ENCODE measurements at places on chromosomes 3 and 15. TPM values are rescaled to one million over a fixed set of nuclear protein-coding genes. Genes with fewer than 3 reads are reported as not detected.

The ADGRG7 gene
- total RNA-seq: not detected

The GSK3B gene
- 49.0 TPM for total RNA-seq

The PSMD6 gene
- total RNA-seq: 69.2 TPM

The MUSTN1 gene
- total RNA-seq: 2.5 TPM

The PLA2G4E gene
- not detected for total RNA-seq

DNA sequence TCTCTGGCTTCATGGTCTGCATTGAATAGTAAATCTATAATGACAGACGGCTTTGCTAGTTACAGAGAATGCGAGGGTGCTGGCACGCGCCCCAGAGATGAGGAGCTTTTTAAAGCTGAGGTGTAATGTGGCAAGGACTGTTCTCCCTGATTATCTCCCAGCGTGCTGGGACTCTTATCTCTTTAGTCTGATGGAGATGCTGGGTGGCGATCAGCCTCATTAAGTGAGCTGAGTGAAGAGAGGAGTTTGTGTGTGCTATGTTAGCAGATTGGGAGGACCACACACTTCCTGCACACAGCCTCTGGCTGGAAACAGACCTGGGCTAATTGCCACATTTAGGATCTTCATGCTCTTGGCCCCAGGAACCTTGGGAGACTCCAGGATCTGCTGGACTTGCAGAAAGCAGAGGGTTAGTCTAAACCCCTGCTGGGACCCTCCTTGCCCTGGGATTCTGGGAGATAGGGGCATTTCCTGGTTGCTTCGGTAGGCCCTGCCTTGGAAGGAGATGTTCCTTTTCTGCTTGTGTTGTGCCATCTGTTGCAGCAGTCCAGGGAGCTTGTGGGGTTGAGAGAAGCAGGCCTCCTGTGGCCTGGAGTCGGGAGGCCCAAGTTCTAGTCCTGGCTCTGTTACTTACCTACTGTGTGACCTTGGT lies 15.0 kb downstream of the PDIA5 start:
- DNase-seq: no peak
- no peaks in the 10 kb centered on the region for H3K36me3 ChIP-seq
- H3K27me3 ChIP-seq: no peaks in the 10 kb centered on the region
- H3K4me3 ChIP-seq: no peak overlapping the region

DNA sequence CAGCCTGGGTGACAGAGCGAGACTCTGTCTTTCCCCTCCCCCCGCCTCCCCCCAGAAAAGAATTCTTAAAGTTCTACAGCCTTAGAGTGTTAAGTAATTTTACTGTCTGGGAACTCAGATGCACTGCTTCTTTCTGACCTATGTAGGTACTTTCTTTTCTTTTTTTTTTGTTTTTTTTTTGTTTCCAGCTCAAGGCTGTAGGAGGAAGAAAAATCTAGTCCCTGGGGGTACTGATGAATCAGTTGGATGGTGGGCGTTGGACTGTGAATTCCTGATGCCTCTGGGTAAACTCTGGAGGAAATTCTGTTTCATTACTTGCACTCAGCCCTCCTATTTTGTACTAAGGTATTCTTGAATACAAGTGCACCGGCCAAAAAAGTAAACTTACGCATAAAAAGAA lies 10.8 kb downstream of the GHRL start:
- H3K27me3 ChIP-seq: no peaks in the 10 kb centered on the region
- H3K4me1 ChIP-seq: no peaks in the 10 kb centered on the region
- no peak overlapping the region for H3K4me3 ChIP-seq

- peaks cover 10% of the 10 kb centered on the region for H3K27me3 ChIP-seq
- no peak overlapping the region for H3K27ac ChIP-seq
- no peak overlapping the region for H3K4me3 ChIP-seq
- DNase-seq: no peak
- H3K4me1 ChIP-seq: no peaks in the 10 kb centered on the region
Observed at GRCh38 chr15:97750060-97750459, 210.4 kb upstream of the ARRDC4 start.

GRCh38 chr3:114408736-114409670 lies 115.2 kb downstream of the TIGIT start:
- no peak overlapping the region for H3K27ac ChIP-seq
- H3K4me3 ChIP-seq: no peak overlapping the region
- H3K4me1 ChIP-seq: peaks cover 33% of the 10 kb centered on the region
- H3K27me3 ChIP-seq: no peaks in the 10 kb centered on the region

GRCh38 chr3:158780766-158781165 lies 21.1 kb upstream of the MFSD1 start:
- H3K27me3 ChIP-seq: no peaks in the 10 kb centered on the region
- DNase-seq: no peak
- no peaks in the 10 kb centered on the region for H3K36me3 ChIP-seq

GRCh38 chr3:185207931-185208746 lies 45.7 kb downstream of the EHHADH start:
- no peak overlapping the region for H3K4me3 ChIP-seq
- H3K36me3 ChIP-seq: no peaks in the 10 kb centered on the region
- H3K4me1 ChIP-seq: no peaks in the 10 kb centered on the region

DNA sequence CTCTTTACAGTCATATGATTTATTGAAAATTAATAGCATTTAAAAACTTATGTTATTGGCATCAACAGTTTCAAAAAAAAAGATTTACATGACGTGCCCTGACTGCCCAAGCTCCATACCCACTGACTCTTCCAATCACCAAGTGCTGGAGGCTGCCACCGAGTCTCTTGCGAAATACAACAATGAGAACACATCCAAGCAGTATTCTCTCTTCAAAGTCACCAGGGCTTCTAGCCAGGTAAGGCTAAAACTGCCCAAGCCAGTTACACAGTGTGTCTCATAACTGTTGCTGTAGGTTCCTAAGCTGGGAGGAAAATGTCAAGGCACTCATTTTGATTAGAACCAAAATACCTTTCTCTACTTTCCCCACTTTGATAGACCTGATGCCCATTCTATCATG lies 4.5 kb downstream of the FETUB start:
- no peak for DNase-seq
- no peak overlapping the region for H3K4me3 ChIP-seq
- H3K4me1 ChIP-seq: no peaks in the 10 kb centered on the region
- H3K27me3 ChIP-seq: no peaks in the 10 kb centered on the region
- H3K27ac ChIP-seq: no peak overlapping the region
- H3K36me3 ChIP-seq: no peaks in the 10 kb centered on the region

DNA sequence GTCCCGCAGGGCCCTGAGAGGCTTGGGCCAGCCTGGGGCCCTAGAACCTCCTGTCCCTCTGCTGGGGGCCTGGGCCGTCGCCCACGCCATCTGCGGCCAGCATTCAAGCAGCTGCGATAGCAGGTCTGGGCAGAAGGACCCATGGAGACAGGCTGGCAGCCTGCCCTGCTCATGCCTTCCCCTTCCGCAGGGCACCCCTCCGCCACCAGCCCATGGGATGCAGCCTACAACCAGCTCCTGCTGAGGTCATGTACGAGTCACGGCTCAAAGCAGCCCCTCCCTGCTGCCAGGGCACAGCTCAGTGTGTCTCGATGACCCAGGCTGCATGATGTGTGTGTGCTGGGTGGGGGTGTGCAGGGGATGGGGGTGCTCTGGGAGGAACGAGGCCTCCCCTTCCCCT lies 27.8 kb downstream of the DUSP7 start:
- no peaks in the 10 kb centered on the region for H3K27me3 ChIP-seq
- H3K4me3 ChIP-seq: no peak overlapping the region
- no peak overlapping the region for H3K27ac ChIP-seq
- no peaks in the 10 kb centered on the region for H3K36me3 ChIP-seq

DNA sequence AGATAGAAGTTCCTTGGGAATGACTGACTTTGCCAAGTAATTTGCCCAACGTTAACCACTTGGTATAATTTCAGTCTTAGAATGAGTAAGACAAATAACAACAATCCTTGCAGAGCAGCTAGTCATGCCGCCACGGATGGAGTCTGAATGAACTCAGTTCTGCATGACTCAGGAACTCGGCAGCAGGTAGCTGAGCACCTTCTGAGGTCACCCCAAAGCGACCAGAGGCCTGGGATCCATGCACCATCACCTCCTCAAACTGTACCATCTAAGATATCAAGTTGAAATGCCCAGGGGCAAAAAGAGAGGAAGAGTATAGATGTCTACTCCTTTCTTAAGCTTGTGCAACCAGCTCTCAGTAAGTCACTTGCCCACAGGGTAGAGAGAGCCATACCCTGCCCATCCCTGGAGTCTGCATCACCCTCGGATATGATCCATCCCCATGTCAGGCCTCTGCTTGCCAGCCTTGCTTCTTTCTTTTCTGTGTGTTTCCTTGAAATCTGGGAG lies 8.5 kb upstream of the CDCP1 start:
- H3K4me1 ChIP-seq: no peaks in the 10 kb centered on the region
- H3K4me3 ChIP-seq: no peak overlapping the region
- no peak overlapping the region for H3K27ac ChIP-seq
- peak; percentile 39 for DNase-seq
- no peaks in the 10 kb centered on the region for H3K36me3 ChIP-seq
- peaks cover 4% of the 10 kb centered on the region for H3K27me3 ChIP-seq

DNA sequence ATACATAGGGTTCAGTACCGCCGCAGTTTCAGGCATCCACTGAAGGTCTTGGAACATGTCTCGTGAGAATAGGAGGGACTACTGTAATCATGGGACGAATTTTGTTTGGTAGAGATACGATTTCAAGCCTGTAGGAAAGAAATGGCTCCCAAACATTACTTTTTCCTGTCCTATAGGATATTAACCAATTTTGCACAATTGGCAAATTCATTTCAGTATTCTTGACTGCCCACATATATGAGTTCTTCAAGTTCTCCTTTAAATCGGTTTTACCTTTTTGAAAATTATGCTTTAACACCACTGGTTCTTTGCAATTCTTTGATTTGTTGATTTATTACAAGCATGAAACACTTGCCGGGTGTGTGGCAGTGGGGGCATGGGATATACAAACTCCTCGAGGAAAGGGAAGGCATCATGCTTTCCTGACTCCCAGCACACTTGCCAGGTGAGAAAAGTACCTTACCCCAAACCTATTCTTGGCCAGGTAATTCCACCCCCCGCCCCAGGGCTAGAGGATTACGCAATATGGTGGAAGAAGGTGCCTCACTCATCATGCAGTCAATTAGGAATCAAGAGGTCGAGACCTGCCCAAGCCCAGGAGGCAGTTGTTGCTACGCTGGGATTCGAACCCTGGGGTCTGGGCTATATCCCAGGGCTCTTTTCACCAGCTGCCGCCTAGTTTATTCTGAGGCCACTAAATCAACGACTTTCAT lies 584 bp upstream of the LARS2 start:
- peak overlapping the region; percentile 88 for H3K4me3 ChIP-seq
- no peaks in the 10 kb centered on the region for H3K27me3 ChIP-seq
- peaks cover 12% of the 10 kb centered on the region for H3K4me1 ChIP-seq
- peaks cover 17% of the 10 kb centered on the region for H3K36me3 ChIP-seq

DNA sequence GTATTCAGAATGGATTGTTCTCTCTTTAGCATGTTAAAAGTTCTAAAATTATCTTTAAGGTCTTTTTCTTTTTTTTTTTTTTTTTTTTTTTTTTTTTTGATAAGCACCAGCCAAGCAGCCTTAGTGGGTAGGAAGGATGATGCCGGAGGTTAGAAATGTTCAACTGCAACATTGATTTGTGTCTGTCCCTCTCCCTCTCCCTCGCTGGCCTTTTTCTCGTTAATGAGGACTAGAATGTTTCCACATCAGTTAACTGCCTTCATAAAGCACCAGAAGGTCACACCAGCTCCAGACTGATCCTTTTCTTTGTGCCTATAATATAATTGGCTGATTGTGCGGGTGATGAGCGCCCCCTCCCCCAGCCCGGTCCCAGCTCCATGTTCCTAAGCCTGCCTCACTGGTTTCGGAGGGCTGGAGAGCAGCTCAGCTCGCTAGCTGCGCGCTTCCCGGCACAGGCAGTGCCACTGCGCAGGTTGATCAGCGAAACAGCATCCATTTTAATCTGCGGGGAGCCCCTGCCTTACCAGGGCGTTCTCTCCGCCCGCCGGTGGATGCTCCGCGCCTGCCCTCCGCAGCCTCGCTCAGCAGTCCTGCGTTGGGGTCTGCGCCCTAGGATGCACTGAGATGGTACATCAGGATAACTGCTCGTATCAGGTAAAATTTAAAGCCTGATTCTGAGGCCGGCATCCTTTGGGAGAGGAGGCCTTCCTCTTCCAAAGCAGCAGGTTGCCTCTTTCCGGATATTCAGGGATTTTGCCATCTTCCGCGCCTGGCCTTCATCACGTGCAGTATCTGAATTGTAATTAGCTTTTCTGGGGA lies 148.9 kb upstream of the IL12A start:
- no peaks in the 10 kb centered on the region for H3K27me3 ChIP-seq
- H3K36me3 ChIP-seq: no peaks in the 10 kb centered on the region
- no peak for DNase-seq
- H3K4me3 ChIP-seq: peak within 1 kb of the TSS; percentile 28
- H3K27ac ChIP-seq: peak within 1 kb of the TSS; percentile 52
- H3K4me1 ChIP-seq: no peaks in the 10 kb centered on the region

- H3K36me3 ChIP-seq: peaks cover 6% of the 10 kb centered on the region
- no peak for DNase-seq
- no peak overlapping the region for H3K4me3 ChIP-seq
- H3K27me3 ChIP-seq: no peaks in the 10 kb centered on the region
- H3K27ac ChIP-seq: no peak overlapping the region
Observed at GRCh38 chr3:171121801-171122200, 95.3 kb upstream of the SLC2A2 start.

DNA sequence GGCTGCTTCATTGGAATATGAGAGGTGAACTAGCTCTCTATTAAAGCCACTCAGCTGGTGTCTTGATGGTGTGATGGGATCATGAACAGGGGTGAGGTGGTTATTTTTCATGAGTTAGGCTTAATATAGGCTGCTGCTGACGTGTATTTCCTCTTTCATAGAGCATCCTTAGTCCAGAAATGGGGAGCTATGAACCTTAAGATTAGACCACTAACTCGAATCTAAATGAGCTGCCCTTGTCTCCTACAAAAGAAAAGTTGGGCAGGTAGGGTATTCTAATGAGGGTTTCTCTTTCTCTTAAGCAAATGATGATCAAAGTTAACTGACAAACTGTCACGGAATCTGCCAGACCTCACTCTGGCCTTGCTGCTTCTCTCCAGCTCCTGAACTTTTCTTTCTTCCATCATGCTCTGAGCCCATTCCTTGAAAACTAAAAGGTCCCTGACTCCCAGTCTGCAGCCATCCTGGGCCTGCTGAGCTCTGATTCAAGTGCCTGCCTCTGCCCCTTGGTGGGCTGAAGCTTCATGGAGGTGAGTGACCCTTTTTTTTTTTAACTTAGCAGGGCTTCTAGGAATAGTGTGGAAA lies at the start of gene TRIM69:
Gene TRIM69 (plus strand): TSS at position 348 of the 585 bp plus-strand sequence. CDS start 177 bp downstream, at position 525.
- H3K4me3 ChIP-seq: no peak within 1 kb of the TSS
- peaks cover 59% of the 10 kb centered on the region for H3K4me1 ChIP-seq
- H3K27ac ChIP-seq: peak within 1 kb of the TSS; percentile 79

DNA sequence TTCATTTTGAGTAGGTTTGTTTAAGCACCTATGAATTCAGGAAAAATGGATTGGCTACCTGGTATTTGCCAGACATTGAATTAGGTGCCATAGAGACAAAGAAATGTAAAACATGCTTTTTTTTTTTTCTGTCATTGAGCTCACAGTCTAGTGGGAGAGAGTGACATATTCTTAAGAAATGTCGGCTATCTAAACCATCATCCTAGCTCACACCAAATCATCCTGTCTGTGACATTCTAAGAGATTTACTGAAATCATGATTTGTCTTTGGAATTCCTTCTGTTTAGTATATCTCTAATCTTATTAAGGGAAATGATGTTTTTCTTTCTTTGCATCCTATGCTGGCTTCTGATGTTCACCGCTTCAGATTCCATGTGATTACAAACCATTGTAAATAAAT lies 59.5 kb upstream of the STXBP5L start:
- no peaks in the 10 kb centered on the region for H3K27me3 ChIP-seq
- H3K36me3 ChIP-seq: no peaks in the 10 kb centered on the region
- no peak overlapping the region for H3K4me3 ChIP-seq
- no peak overlapping the region for H3K27ac ChIP-seq
- no peaks in the 10 kb centered on the region for H3K4me1 ChIP-seq
